ENCODE measurements at places on chromosomes 6 and 20.

DNA sequence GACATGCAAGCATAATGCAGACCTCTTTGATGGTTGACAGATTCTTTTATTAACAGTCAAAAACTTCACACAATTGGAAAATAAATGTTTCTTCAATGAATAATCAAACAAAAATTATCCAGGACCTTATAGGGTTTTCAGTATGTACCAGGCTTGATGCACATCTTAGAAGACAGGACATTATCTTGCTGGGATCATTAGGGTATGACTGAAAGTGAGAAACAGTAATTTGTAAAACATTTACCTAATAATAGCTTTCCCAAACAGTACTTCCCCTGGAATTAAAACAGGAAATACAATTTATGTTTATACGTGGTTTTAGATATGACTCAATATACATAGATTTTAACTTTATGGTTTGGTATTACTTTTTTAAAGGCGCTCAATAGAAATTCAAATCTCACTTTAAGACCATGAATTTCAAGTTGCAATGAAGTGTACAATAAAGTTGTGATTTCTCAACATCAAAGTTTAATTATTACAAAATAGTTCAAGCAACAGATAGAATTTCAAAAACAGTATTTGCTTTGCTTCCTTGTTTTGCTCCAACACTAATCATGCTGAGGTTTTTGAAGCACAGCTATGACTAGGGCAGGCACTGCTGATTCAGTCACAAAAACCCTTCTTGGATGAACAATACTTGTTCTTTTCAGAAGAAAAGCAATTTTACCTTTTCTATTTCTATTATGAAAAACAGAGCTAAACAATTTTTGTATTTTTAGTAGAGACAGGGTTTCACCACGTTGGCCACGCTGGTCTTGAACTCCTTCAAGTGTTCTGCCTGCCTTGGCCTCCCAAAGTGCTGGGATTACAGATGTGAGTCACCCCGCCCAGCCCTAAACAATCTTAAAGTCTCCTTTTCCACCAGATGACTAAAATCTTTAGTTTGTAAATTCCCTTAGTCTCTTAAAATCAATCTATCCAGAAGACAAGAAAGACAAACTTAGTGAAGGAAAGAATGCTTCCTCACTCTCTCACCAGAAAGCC lies 13.7 kb downstream of the SOD2 start:
- DNase-seq: no peak

DNA sequence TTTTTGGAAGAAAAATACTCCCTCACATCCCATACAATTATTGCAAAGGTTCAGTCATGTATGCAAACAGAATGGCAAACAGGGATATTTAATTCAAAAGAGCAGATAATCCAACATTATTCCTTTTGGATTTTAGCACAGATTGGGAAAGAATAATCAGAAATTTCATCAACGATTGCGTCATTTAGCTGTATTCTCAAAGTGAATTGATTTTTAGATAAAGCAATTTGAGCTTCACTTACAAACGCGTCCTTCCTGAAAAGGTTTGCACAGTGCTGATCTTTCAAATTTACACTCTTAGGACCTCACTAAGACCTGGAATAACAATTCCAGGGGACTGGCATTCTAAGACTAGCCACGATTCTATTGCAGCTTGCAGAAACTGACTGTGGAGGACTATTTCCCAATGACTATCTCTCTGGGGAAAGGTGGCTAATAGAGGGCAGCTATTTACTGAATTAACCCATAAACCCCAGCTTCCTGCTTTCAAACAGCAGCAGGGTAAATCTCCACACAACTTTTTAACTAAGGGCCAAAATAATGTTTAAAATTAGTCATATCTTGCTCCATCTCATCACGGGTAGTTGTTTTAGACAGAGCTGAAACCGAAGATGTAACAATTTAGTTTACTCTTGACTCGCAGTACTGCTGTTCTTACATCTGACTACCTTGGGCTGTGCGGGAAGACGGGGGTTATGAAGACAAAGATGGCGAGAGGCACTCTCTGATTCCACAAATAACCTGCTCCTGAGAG lies 131.2 kb upstream of the FAM184A start:
- no peak for DNase-seq

GRCh38 chr20:56171087-56172012 lies 77.2 kb upstream of the MC3R start:
- DNase-seq: no peak

DNA sequence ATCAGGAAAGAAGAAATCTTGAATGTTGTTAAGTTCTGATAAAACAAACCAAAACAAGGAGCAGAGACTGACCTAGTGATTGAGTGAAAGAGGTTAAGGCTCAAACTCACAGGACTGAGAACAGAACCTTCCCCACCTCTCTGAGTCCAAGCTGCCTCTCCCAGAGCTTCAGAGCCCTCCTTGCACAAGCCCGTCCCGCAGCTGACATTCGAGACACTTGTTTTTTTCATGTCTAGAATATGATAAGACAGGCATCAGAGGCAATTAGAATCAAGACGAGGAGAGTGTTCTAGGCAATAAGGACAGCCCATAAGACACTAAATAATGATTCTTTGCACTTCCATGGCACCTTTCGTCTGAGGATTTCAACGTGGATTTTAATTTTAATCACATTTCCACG lies 140.6 kb downstream of the PXDC1 start:
- DNase-seq: no peak

- no peak for DNase-seq
These were observed 122.8 kb upstream of the B3GAT2 start for GRCh38 chr6:71079677-71080076.

- no peak for DNase-seq
These were observed 104.0 kb downstream of the ISM1 start for GRCh38 chr20:13325033-13325432.
